ENCODE measurements at places on chromosomes 11 and 22.

DNA sequence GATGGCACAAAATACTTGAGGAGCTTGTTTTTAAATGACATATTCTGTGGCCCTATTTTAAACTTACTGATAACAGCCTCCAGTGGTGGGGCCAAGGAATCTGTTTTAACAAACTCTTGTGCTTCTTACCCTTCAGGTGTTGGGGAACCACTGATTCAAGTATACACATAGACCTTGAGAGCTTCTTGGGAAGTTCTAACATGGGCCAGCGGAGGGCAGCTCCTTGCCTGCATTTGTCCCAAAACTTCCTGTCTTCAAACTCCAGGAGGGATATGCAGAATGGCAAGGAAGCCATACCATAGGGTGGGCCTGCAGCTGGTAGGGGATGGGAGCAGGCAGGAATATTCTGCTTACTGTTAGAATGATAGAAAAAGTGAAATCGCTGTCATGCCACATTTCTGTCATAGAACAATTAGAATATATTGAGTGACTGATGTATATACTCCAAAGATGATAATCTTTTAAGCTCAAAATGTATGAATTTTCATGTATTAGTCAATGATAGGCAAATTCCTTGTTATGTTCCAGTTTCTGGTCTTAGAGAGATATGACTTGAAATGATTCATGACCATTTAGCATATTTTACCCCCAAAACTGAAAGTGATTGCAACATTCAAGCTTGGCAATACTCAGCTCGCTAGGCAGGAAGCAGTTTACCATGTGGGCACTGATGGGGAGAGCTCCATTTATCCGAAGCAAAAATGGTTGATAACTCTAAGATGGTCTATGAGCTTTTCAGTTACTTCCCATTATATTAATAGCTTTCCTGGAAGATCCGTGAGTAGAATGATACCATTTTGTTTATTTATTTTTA, 9.2 kb downstream of the EXT2 start:
- DNase-seq = no peak

GRCh38 chr11:3604167-3604566, 37.6 kb downstream of the ART5 start:
- no peak for DNase-seq

DNA sequence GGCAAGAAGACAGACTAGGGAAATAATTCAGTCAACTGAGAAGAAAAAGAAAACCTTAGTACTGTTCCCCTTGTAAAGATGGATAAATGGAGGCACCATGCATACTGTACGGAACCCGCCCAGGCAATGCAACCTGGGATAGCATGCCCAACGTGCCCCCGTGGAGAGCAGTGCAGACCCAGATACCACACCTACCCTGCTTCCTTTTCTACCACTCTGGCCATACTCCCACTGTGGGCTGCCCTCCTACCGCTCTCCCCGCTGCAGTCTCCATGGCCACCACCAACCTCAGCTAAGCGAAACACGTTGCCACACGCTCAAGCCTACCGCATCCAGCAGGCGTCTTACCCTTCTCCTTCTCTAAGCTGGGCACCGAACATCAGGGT, 117.4 kb upstream of the SERPIND1 start:
- DNase-seq = no peak

DNA sequence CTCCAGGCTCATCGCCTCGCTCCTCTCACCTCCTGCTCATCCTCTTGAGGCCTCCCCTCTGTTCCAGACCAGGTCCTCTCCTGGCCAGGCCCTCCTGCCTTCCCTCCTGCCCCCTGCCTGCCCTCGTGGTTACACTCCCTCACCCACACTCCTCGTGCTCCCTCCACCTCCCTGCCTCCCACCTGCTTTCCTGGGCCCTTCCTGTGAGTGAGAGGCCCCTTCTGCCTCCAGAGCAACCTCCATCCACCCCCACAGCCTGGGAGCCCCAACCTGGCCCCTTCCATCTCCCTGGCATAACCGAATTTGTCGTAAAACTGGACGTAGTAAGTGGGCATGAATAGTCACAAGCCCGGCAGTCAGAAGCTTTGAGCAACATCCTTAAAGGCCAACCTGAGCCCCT, 4.5 kb downstream of the APOBEC3G start:
- DNase-seq = no peak

DNA sequence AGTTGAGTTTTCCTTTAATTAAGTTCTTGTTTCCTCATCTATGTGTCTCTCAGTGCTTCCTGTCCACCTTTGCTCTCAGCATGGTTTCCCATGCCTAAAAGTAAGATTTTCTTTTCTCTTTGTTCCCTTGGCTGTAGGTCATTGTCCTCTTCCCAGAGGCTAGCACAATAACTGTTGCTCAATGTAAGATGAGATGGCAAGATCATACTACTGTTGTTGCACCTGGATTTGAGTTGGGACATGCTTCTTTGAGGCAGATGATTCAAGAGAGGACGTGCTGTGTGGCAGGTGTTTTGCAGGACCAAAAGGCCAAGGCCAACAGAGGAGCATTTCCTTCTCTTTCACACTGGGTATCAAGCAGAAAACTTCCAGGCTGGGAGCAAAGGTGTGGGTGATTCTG, 11.3 kb upstream of the NELL1 start:
- no peak for DNase-seq

- DNase-seq = no peak
These were observed 306.7 kb downstream of the SOX6 start for GRCh38 chr11:16049611-16050010.

- no peak for DNase-seq
These were observed 23.0 kb downstream of the YDJC start for GRCh38 chr22:21606775-21607174.

GRCh38 chr22:43092085-43092484, 2.9 kb upstream of the TTLL1 start:
- no peak for DNase-seq

- DNase-seq = no peak
These were observed 13.5 kb upstream of the OSBP2 start for GRCh38 chr22:30680991-30681770.

DNA sequence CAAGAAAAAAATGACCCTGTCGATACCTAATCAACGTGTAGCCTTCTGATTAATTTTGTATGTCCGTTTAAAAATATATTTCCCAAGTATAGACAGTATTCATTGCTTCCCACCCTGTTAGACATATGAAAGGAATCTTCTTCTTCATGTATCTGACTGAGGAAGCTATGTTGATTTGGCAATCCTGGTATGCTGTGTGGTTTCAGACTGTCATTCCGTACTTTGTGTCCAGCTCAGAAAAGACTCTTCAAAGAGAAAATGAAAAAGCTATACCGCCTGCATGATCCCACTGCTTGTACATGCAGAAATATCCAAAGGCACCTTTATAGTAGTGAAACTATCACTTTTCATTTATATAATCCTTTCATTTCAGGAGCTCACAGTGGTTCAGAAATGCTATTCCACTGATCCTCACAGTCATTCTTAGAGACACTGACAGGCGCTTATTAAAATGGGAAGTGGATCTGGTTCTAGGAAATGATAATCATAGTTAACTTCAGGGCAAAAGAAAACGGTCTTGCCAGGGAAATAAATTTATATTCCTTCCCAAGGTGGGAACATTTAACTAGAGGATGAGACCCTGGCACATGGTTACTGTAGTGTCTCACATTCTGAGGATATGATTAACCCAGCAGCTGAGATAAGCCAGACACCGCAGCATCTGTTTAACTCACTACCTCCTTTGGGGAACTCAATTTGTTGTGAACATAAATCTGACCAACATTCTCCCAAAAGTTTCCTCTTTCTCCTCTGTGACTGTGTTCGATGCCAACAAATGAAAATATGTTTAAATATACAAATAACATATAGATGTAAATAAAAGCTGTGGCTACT, 599.2 kb upstream of the LUZP2 start:
- DNase-seq = no peak

- no peak for DNase-seq
These were observed 259.9 kb downstream of the CADM1 start for GRCh38 chr11:115244296-115244695.

DNA sequence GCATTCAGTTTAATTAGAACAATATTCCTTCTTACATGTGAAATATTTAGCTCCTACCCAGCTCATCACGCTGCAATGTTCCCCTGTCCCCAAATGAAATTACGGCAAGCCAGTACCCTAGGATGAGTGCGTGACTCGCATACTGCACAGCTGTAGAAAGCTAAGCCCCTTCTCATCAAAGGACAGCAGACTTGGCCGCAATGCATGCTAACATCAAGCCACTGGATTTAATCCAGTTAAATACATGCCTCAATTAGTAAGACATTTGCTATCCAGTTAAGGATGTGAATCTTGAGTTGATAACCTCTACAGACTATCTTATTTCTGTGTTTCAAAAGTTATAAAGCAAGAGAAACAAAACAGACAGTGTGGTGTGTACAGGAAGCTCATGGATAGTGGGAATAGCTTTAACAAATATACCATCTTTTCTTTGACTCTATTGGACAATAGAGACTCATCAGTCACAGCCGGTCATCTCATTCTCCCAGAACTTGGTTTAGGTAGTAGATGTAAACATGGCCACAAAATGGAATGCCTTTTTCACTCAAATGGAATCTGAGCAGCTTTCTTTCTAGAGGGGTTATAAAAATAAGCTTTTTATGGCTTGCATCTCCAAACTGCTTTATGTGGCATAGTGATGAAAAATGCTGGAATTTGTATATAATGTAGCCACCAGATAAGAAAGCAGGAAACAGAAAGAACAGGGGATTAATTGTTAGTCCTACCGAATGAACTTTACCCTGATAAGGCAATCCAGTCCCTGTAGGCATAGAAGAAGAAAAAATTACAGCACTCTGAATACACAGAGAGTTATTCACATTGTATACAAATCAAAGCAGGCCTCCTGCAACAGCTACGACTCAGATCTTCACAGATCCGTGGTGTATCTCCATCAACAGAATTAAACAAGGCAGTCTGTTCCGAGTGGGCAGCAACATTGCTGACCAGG, 224.1 kb downstream of the CADM1 start:
- DNase-seq = no peak

DNA sequence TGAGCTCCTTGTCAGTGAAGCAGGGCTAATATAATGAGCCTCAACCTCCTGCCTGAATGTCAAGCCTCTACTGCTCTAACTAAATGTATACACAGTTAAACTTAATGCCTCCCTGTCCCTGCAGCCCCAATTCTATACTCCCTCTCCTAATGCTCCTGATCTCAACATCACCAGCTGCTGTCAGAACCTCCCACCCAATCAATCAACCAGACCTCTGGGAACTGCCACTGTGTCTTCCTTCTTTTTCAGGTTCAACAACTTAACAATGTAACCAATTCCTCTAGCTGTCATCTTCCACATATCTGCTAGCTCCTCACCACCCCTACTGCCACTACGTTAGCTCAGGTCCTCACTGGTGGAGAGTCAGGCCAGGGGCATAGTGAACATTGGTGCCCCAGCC, 339.8 kb upstream of the NARS2 start:
- no peak for DNase-seq

DNA sequence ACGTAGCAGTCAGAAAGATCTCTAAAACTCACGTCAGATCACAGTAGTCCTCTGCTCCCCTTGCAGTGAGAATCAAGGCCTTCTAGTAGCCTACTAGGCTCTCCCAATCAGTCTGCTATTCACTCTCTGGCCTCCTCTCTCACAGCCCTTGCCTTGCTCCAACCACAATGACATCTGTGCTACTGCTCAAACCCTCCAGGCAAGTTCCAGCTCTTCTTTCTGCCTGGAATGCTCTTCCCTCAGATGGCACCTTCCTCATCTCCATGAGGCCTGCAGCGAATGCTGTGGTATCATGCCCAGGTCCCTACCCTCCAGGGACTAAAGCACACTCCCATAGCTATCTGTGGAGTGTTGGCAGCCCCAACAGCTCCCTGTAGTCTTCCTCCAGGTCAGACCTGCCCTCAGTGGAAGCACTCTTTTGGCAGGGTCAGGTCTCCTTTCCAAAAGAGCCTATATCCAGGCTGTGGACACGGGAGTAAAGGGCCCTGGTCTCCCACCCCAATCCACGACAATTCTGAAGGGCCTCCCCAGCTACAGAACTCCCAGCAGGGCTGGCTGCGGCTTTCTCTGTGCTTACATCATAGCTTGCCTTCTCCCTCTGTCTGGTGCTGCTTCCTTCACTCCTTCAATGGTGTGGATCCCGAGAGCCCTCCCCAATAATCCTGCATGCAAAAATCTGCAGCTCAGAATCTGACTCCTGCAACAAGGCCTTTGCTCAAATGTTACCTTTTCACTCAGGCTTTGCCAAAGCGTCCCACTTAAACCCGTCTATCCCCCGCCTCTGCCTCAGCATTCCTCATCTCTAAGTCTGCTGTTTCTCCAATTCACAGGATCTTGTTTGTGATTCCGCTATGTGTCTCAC, 8.9 kb downstream of the HIRA start:
- no peak for DNase-seq

DNA sequence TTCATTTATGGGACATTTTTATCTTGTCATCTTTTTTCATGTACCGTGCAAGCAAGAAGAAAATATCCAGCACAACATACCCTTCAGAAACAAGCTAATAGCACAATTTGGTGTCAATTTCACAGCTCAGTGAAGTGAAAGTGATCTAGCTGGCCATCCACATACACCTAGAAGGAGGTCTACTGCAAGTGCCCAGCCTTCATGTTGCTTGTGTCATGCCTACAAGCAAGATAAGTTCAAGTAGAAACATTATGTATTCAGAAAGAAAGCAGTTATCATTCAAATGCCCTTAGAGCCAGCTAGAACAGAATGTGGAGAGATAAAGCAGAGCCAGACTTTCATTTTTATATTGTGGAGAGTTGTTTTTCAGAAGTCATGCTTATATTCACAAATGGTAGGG, 325.7 kb upstream of the PITPNB start:
- DNase-seq = no peak

GRCh38 chr11:85948884-85949283, 93.7 kb downstream of the CCDC83 start:
- DNase-seq = no peak

GRCh38 chr22:32206774-32207758, 2.2 kb upstream of the RFPL2 start:
- DNase-seq = peak; percentile 56

DNA sequence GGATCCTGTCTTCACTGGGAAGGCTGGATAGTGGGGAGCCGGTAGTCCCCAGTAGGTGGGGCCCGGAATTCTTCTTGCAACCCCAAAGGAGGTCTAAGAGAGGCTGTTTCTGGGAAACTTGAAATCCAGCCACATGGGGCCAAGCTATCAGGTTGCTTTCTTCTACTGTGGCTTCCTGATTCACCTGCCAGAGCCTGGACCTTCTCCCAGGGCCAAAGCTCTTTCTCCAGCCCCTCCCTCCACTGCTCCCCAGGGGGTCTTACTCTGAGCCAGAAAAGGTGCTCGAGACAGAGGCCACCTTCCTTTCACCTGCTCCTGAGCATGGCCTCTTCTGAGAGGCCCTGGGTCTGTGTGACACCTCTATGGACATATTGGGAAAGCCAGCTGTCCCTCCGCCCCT, 9.1 kb downstream of the TST start:
- no peak for DNase-seq

- DNase-seq = no peak
These were observed 182.7 kb downstream of the ADAMTS15 start for GRCh38 chr11:130631119-130631518.

GRCh38 chr11:91947215-91947820, 277.3 kb upstream of the FAT3 start:
- no peak for DNase-seq

- peak; percentile 59 for DNase-seq
These were observed 84.1 kb downstream of the PDE2A start for GRCh38 chr11:72589802-72590761.
